NCI-H69 (cell line): ENCODE measurements at places on chromosomes 2 and 18.

GRCh38 chr2:9739531-9739964 lies 103.7 kb upstream of the TAF1B start:
- no peak for DNase-seq

DNA sequence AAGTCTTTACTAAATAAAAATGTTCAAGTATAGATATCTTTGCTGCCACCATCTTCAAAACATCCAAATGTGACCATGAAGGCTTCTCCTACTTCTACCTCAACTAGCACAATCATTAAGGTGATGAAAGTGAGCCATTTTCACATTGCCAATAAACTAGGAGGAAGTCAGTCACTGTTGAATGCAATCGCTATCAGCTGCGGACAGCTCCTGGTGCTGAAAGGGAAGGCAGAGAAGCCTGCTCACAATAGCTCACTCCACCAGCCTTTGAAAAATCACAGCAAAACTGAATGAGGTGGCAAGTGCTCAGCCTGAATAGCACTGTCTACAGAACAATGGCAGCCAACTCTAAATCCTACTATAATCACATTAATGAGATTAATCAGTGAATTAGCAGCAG lies 2.2 kb downstream of the MYT1L start:
- peak; percentile 82 for DNase-seq

DNA sequence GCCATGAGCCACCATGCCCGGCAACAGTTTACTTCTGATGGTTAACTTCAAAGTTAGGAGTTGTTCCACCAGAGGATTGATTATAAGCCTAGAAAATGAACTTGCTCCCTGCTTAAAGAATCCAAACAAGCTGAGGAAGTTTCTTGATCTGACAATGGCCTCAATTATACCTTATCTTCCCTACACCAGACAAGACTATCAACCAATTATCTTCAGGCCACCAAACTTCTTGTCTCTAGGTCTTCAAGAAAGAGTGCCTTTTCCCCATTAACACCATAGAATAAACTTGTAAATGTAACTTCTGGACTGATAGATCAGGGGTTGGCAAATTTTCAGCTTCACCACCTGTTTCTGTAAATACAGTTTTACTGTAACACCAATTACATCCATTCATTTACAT lies 15.0 kb downstream of the ZC3H8 start:
- no peak for DNase-seq

GRCh38 chr2:153235516-153235915 lies 243.0 kb downstream of the RPRM start:
- DNase-seq, result no peak

GRCh38 chr2:229703909-229704630 lies 10.3 kb downstream of the DNER start:
- DNase-seq, result no peak

- DNase-seq, result peak; percentile 30
Observed at GRCh38 chr2:218880859-218881594, 375 bp downstream of the WNT10A start.

DNA sequence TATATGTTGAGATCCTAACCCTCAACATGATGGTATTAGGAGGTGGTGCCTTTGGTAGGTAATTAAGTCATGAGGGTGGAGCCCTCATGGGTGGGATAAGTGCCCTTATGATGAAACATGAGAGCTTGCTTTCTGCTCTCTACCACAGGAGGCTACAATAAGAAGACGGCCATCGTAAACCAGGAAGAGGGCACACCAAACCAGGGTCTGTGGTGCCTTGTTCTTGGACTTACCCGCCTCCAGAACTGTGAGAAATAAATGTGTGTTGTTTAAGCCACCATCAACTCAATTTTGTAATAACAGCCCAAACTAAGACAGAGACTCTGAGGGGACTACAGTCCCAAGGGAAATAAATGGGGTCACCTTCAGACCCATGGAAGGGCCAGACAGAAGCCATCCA lies 52.3 kb downstream of the IRS1 start:
- DNase-seq, result no peak

DNA sequence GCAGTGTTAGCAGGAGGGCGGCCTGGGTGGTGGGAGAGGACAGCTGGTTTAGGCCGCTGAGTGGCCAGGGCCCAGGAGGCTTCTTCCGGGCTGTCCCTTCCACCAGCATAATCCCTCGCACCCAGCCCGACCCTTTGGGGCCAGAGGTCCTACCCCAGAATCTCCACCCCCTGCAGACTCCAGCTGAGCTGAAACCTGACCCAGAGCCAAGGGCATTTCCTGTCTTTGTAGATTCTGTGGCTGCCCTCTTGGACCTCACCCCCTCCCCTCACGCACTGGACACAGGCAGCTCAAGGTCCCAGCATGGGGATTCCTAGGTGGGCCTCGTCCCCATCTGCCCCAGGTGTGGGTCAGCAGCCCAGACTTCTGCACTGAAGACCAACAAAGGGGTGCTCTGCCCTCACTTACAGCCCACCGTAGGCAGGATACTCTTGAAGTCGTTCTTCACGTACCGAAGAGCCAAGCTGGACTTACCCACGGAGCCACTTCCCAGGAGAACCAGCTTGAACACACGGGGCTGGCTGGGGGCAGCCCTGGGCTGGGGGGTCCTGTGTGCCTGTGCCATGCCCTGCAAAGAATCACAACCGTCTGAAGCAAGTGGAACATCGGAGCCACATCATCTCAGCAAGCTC lies 4.8 kb downstream of the RAB17 start:
- DNase-seq, result no peak

- no peak for DNase-seq
Observed at GRCh38 chr2:144241801-144242200, 278.1 kb downstream of the ZEB2 start.

- DNase-seq, result no peak
Observed at GRCh38 chr18:27007880-27008279, 142.4 kb upstream of the AQP4 start.

GRCh38 chr18:67432806-67433205 lies 83.7 kb downstream of the DSEL start:
- DNase-seq, result no peak

DNA sequence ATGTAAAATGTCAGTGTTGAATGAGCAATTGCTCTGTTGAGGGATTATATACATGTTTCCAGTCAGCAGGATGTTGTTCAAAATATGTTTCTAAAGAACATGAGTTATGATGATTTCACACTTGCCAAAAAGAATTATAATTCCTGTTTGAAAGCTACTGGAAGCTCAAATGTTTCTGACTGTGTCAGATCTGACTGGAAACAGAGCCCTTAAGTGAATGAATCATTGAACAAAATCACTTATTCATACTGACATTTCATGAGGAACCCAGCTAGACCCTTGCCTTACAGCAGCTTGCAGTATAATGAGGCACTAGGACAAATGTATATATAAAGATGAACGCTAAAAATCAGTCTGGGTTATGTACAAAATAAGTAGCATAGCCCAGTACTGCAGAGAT lies 35.4 kb upstream of the ITGAV start:
- no peak for DNase-seq

GRCh38 chr2:233442028-233442310 lies 87.7 kb downstream of the DGKD start:
- DNase-seq, result no peak

DNA sequence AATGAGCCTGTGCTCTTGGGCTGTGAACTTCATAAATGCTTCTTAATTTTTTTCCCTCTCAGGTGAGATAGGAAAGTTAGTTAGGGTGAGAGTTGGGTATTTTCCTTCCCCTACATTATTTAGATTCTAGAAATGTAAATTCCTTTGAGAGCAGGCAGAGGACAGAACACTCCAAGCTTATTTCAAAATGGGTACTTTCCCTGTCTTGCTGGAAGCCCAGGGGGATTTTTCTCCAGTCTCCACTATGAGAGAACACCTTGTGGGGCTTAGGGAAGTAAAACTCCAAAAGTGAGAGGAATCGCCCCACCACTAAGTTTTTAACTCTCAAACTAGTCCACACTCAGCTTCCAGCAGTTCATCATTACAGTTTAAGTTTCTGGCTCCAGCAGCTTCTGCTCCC lies 253.2 kb upstream of the CTAGE1 start:
- no peak for DNase-seq

DNA sequence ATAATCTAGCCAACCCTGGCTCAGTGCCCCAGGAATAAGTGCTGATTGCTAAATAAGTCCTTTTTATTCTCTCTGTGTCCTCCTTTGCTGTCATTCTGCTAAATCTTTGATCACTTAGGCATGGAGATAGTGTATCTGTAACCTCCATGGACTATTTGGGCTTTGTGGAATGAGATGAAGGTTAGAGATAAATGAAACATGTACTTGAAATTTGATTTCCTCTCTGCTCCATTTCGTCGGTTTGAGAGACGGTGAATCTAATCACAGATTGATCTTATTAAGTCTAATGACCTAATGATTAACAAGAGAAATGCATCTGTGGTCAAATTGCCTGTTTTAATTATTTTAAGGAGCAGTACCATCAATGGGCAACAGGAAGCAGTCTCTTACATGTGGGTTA lies 159.2 kb downstream of the RIT2 start:
- DNase-seq, result no peak

- no peak for DNase-seq
Observed at GRCh38 chr18:78696698-78697435, 282.8 kb upstream of the SALL3 start.

DNA sequence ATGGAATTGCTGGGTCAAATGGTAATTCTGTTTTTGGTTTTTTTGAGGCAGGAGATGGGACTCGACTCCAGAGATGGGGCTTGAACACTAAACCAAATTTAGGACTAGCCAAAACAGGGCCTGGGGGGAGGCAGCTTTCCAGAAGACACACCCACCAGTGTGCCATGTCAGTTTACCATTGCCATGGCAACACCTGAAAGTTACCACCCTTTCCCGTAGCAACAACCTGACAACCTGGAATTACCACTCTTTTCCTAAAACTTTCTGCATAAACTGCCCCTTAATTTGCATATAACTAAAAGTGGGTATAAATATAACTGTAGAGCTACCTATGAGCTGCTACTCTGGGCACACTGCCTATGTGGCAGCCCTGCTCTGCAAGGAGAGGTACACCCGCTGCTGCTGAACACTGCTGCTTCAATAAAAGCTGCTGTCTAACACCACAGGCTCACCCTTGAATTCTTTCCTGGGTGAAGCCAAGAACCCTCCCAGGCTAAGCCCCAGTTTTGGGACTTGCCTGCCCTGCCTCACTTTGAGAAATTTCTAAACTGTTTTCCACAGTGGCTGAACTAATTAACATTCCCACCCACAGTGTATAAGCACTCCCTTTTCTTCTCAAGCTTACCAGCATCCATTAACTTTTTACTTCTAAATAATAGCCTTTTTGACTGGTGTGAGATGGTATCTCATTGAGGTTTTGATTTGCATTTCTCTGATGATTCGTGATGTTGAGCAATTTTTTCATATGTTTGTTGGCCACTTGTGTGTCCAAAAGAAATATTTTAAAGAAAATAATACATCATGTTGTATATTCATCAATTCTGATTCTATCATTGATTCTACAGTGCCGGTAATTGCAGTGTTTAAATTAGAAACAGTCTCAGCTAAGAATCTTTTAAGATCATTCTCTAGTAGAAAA lies 10.6 kb downstream of the CDK15 start:
- no peak for DNase-seq

DNA sequence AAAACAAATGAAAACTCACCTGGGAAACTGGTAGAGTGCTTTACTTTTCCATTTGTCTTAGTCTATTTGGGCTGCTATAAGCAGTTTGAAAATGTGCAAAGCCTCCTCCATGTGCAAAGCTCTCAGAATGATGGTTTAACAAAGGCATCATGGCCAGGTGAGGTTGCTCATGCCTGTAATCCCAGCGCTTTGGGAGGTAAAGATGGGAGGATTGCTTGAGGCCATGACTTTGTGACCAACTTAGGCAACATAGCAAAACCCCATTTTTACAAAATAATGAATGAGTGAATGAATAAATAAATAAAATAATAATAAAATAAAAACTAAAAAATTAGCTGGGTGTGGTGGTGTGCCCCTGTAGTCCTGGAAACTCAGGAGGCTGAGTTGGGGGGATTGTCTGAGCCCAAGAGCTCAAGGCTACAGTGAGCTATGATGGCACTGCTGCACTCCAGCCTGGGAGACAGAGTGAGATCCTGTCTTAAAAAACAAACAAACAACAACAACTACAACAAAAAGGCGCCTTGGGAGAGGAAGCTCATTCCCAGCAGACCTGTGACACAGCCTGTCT lies 71.8 kb downstream of the MYCN start:
- no peak for DNase-seq

DNA sequence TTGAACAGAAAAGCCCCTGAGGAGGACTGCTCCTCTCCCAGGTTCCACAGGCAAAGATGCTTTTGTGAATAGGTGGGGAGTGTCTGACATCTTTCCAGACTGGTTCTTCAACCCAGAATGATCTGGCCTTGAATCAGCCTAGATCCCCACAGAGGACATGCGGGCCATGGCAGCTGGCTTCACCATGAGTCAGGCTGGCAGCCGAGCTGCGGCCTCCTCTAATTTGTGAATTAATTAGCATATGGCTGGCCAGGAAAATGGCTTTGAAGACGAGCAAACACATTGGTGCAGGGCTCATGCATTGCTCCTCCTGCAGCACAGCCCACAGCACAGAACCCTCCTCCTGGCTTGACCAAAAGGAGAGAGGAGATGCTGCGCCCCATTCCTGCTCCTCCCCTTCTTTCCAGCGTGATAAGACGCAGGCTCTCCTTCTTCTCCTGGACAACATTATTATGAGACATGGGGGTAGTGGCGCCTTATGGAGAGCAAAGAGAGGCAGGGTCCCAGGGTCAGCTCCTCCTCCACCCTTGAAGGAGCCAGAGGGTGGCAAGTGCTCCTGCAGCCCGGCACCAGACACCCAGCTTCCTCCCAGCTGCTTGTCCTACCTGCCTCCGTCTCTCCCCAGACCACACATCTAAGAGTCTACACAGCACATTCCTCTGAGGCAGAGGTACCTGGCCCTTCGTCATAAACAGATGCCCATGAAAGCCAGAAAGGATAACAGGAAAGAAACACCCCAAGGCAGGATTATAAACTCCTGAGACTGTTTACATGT lies 66.7 kb downstream of the EDAR start:
- peak; percentile 33 for DNase-seq

DNA sequence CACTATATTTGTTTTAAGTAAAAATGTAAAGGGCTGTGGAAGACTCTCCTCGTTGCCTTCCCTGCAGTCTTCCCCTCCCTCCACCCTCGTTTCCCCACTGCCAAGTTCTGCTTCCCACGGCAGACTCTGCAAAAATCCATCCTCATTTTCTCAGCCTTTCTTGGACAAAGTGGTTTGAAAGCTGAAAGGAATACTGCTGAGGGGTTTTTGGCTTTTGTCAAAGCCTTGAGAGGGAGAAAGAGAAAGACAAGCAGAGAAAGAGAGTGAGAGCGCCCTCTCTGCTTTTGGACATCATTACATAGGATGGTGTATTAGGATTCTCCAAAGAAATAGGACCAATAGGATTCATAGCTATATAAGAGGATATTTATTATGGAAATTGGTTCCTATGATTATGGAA lies 455.9 kb upstream of the SOX11 start:
- DNase-seq, result no peak

- DNase-seq, result peak; percentile 28
Observed at GRCh38 chr18:70622622-70623419, 334.0 kb downstream of the SOCS6 start.
